ENCODE measurements at places on chromosomes 3 and 15.

- DNase-seq, result no peak
These were observed 313.9 kb upstream of the SATB1 start for GRCh38 chr3:18739099-18739433.

DNA sequence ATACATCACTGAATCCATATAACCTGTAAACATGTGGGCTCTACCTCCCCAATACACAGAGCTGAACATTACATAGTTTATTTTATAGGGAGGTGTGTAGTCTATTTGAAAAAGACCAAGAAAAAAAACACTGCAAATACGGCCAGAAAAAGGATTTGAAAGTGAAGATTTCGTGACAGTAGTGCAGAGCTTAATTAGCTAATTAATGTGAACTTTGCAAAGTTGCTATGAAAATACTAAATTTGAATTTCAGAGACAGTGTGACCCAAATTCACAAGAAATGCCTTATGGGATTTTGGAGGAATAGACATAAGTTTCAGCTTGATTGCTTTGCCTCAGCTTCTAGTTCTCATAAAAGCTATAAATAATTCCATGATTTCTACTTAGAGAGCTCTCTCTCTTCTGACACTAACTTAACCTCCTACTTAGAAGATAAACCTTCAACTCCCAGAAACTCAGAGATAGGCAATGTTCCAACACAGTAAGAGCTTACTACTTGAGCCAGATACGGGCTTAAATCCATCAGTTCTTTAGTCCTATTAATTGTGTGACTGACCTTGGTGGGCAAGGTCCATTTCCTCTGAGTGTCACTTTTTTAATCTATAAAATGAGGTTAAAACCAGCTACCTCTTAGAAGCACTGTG, 87.3 kb upstream of the THBS1 start:
- no peak for DNase-seq

DNA sequence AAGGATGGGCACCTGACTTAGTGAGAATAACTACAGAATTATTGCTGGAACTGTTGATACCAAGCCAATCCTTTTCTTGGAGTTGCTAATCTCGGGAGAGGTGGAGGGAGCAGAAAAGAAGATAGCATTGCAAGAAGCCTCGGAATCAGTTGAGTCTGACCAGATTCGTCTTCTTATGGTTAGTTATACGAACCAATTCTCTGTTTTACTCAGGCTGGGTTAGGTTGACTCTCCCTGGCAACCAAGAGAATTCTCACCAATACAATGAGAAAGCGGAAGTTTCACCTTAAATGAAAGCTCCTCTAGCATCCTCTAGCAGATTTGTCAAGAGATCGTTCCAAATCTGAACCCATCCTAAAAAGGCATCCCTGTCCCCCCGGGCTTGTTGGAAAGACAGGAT, 43.5 kb upstream of the UBE2E1 start:
- no peak for DNase-seq

- DNase-seq, result no peak
These were observed 13.2 kb upstream of the DLG1 start for GRCh38 chr3:197311591-197311990.

GRCh38 chr3:194740859-194741491, 55.3 kb downstream of the FAM43A start:
- DNase-seq, result no peak

GRCh38 chr3:52021489-52022268, 26.0 kb upstream of the RPL29 start:
- no peak for DNase-seq

- DNase-seq, result no peak
These were observed 352.0 kb upstream of the ADAMTS9 start for GRCh38 chr3:65039754-65040210.

DNA sequence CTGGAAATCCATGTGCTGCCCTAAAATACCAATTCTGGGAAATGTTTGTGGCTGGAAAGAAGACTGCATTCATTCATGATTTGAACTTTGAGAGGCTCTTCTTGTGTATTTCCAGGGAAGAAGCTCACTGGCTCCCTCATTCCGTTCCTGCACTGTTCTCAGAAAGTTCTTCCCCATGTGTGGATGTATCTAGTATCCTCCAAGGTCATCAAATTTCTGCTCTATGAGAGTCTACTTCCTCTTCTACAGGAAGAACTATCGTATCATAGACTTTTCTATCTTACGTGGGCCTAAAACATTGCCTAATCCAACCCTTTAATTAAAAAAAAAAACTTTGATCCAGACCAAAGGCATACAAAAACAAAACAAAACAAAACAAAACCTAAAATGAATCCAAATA, 2.9 kb downstream of the CCR3 start:
- DNase-seq, result no peak

DNA sequence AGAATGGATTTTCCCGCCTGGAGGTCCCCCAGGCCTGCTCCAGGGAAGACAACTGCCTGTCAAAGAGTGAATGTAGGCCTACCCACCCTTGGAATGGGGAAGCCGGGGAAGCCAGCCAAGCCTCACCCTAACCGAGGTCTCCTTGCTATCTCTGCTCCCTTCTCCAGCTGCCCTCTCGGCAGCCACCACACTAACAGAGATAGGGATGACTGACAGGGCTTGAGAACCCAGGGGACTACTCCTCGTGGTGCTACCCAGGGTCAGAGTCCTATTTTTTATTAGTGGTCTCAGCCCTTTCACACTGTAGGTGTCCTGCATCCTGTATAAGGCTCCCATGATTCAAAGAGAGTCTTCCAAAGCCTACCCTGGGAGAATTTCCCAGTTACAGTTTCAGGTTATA, 160.6 kb upstream of the CHRM5 start:
- no peak for DNase-seq

- DNase-seq, result no peak
These were observed 274.5 kb upstream of the C2CD4B start for GRCh38 chr15:62439543-62440016.

- DNase-seq, result peak; percentile 41
These were observed 472 bp downstream of the BSN start for GRCh38 chr3:49554633-49555265.

- no peak for DNase-seq
These were observed 200.8 kb upstream of the TMCO5A start for GRCh38 chr15:37733628-37734027.

DNA sequence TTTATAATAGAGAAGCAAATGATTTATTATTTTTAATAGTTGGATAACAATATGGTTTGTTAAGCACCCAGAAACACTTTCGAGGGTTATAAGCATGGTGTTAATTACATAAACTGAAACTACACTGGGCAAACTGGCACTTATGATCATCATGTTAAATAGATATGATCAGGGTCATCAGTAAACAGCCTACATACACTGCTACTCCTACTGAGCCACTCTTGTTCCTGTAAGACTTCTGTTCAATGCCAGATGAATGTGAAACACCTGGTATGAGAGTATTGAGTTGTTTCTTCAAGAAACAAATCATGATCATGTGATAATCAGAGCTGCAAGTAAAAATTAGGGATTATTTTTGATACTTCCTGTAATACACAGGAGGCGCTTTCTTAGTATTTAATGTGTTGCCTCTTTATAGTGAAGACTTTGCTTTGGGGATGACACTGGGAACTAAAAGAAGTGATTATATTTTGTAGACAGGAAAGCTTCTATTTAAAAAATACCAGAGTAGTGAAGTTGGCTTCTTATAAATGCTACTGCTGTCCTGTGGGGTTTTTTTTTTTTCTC, 32.3 kb upstream of the UTS2B start:
- no peak for DNase-seq

GRCh38 chr3:90007778-90008499, 900.5 kb downstream of the EPHA3 start:
- DNase-seq, result no peak
